ENCODE measurements at places on chromosomes 2 and 18.

DNA sequence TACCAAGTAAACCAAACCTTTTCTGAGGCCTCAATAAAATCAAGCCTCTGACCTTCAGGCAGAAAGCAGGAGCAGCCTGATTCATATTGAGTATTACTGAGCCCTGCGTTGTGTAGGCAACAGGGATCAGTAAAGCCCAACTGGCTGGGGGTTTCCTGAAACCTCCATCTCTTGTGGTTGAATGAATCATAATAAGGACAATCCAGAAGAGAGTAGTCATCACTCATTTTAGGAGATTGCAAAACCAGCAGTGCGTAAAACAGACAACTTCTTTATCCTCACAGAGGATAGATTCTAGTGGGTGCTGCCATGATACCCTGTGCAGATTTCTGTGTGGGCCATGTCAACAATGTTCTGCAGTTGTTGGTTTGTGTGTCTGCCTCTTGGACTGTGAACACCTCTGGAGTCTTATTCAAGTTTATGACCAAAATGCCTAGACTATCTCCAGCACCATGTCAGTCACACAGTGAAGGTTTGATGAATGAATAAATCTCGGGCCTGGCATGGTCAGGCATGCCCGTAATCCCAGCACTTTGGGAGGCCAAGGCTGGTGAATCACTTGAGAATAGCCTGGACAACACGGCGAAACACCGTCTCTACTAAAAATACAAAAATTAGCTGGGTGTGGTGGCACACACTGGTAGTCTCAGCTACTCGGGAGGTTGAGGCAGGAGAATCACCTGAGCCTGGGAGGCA lies 51.8 kb upstream of the RAB27B start:
- DNase-seq = no peak

- DNase-seq = no peak
These were observed 409.8 kb downstream of the PLCL1 start for GRCh38 chr2:198214114-198214596.

DNA sequence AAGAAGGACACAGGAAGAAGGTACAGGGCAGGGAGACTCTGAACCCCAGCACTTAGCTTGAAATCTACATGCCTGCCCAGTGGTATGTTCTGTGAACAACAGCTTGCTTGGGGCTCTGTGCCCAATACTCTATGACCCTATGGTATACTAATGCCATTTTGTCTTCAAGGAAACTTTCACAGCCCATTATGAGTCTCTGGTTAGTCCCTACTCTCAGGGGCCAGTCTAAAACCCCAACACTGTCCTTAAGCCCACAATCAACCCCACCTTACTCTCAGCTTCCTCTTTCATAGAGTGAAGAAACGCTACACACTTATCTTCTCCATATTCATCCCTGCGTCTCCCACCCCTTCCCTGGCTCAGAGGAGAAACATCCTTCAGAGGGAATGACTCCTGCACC lies 16.0 kb downstream of the NEB start:
- no peak for DNase-seq

DNA sequence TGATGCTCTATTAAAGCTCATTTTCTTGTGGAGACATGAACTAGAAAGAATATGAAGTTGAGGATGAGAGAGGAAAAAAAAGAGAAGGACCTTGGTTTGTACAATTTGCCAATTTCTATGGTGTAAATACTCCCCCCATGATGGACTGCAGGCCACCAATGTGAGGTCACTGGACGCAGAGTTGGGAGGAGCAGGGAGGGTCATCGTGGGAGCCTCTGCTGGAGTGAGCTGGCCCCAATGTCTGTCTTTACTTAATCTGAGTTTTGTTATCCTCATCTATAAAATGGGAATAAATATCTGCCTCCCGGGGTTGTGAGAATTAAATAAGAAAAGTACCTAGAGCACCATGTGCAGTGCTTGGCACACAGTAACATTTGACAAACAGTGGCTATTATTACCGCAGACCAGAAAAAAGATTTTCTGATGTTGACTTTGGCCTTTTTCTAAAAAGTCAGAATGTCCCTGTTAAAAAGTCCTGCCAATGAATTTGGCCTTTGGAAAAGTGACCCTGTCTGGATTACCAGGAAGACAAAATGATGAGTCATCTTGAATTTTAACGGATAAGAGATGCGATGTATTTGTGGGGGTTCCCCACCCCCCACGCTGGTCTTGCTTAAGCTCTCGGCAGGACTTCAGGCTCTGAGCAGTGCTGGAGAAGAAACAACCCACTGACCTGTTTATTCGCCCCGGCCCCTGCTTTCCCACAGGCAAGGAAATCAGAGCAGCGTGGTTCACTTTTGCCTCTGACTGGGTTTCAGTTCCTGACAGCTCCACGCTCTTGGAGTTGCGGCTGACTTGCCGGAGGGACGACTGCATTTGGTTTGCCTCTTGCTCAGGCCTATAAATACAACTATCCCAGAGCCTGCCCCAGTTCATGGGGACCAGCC lies 50.3 kb upstream of the FOSL2 start:
- no peak for DNase-seq

- DNase-seq = no peak
These were observed 1580.0 kb downstream of the LRP1B start for GRCh38 chr2:140550821-140551220.

- DNase-seq = no peak
These were observed 3.7 kb downstream of the GPR35 start for GRCh38 chr2:240628808-240629618.

- no peak for DNase-seq
These were observed 716.2 kb upstream of the FANCL start for GRCh38 chr2:58957188-58957840.

- DNase-seq = no peak
These were observed 22.4 kb downstream of the CYP27C1 start for GRCh38 chr2:127197475-127198385.

- no peak for DNase-seq
These were observed 107.1 kb upstream of the MAPRE2 start for GRCh38 chr18:34933909-34934661.

DNA sequence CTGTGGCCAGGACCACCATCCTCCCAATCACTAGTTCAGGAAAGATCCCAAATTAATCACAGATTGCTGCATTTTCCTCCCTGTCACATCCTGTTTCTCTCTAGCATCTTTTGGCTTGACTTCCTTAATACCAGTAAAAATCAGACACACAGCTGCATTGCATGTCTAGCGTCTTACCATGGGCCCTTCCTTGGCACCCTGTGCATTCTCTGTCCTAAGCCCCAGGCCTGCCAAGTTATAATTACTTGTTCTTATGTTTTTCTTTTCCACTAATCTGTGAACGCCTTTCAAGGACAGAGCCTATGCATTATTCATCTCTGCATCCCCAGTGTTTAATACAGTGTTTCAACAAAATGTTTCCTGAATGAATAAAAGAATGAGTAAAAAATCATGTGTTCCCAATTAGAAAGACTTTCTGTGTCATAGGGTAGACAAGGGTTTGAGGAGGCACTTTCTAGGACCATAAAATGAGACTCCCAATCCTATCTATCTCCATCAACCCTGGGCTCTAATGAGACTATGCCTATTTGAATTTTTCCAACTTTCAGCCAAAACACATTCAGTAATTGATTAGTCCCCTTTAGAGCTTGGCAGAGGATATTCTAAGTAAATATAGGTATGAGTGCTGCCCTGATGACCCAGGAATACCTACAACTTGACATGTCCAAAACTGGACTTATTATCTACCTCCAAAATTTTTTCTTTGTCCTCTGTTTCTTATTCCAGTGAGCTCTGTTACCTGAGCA lies 10.3 kb upstream of the NT5C1B start:
- no peak for DNase-seq

DNA sequence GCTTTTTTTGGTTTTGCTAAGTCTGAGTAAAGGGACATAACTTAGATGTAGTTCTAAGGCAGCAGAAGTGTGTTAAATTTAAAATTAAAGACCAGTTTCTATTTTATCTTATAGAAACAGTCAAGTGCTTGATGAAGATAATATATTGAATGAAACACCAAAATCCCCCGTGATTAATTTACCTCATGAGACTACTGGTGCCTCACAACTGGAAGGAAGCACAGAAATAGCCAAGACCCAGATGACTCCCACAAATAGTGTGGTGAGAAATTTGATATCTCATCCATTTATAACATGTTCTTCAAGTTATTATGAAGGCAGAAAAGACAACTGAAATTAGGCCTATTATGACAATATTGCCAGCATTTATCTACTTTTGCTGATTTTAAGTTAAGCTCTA lies 45.6 kb downstream of the APLF start:
- DNase-seq = no peak

- DNase-seq = no peak
These were observed 81.0 kb downstream of the NDUFA10 start for GRCh38 chr2:239943991-239944631.

GRCh38 chr2:71101656-71102055 lies 28.4 kb downstream of the MCEE start:
- no peak for DNase-seq

GRCh38 chr2:69138247-69138772 lies 125.3 kb downstream of the ANTXR1 start:
- DNase-seq = no peak

DNA sequence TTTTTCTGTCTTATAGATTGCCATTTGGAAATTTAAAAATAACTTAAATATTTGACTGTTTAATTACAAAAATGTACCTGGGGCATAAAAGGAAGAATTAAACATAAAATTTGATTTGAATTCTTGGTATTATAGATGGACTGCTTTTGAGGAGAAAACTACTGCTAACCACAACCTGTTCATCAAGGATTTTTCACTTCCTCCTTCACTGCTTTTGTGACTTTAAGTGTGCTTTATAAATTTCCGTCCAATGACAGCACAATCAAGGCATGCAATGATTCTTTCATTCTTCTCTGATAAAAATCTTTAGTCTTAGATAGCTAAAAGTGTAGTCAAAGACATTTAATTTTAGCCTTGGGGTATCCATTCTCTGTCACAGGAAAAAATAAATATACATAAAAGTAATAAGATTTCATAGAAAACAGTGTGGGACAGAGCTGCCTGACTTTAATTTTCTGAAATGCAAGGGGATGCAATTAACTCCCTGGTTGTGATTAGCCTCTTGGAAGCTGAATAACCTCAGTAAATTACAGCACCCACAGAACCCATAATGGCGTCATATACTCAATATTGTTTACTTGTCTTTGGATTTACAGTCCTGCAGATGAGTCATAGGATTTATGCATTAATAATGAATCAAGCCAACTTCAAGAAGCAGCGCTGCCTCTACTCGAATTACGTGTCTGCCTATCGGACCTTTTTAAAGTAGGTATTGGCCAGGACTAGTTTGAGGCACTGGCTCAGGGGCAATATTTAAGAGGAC lies 587.9 kb downstream of the NRXN1 start:
- no peak for DNase-seq

GRCh38 chr2:186653511-186653910 lies 40.3 kb upstream of the FAM171B start:
- DNase-seq = no peak

- no peak for DNase-seq
These were observed 137.5 kb downstream of the PTGR3 start for GRCh38 chr18:75071484-75071785.

DNA sequence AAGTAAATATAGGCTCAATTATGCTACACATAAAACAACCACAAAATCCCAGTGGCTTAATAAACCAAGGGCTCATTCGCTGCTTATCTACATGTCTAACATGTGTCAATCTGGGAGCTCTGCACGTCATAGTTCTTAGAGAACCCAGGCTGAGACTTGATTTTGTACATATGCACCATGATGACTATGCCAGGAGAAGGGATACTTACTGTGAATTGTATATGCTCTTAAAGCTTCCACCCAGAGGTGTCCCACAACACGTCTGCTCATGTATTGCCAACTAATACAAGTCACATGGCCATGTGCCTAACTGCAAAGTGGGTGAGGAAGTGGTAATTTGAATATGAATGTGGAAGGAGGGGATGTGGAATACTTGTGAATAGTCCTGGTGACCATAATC lies 262.1 kb downstream of the CPS1 start:
- DNase-seq = no peak

- DNase-seq = no peak
These were observed 116.4 kb downstream of the PLB1 start for GRCh38 chr2:28612131-28612812.

GRCh38 chr2:43519643-43520221 lies 76.1 kb downstream of the THADA start:
- no peak for DNase-seq

DNA sequence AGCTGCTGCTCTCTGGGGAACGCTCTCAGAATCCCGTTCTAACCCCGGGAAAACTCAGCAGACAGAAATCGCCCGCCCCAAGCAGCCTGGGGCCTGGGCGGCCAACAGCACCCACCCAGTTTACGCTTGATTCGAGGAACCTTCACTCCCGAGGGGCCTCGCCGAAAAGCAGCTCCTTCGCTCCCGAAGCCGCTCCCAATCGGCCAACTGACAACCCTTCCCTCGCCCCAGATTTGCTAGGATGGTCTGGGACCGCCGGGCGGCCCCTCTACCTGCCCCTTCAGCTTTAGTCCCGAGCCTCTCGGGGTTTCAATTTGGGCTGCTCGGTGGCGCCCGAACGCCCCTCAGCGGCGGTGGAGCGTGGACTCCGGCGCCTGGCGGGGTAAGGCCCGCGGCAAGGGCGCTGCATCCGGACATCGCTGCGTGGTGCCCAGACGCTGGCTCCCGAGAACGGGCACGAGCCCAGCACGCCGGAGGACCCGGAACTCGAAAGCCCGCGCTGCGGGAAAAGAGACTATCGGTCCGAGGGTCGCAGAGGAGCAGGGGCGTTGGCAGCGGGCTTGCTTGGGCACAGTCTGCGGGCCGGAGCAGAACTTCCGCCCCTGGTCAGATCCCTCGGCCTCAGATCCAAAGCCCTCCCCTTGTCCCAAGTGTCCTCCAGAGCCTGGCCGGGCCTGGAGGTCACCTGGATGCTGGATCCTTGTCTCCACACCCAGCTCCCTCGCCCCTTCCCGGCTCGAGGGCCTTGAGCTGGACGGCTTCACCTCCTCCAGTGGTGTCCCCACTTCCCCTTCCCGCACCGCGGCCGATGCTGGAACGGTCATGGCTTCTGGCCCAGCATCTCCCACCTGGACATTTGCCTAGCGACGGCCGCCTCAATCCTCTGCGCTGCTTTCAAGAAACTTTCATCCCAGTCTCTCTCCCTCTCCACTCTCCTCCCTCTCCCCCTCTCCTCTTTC lies 3.0 kb upstream of the OTX1 start:
- DNase-seq = no peak

- no peak for DNase-seq
These were observed 14.7 kb downstream of the BCL2L11 start for GRCh38 chr2:111135237-111135909.

- DNase-seq = no peak
These were observed 66.7 kb upstream of the TTN start for GRCh38 chr2:178873912-178874311.

DNA sequence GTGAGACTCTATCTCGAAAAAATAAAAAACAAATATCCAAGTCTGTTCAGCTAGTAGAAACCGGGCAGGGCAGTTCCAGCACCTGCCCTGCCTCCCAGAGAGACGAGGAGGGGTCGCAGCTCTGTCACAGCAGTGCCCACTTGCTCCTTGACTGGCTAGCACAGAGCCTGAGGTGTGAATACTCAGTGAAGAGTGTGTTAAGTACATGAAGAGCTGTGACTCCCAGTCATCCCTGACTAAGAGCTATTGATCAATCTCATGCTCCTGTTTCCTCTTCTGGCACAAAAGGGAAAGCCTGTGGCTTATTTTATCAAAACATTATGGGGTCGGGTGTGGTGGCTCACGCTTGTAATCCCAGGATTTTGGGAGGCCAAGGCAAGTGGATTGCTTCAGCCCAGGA lies 83.0 kb upstream of the FZD7 start:
- no peak for DNase-seq

All from GM18507 (cell line).